ENCODE measurements at places on chromosomes 13 and 19.

DNA sequence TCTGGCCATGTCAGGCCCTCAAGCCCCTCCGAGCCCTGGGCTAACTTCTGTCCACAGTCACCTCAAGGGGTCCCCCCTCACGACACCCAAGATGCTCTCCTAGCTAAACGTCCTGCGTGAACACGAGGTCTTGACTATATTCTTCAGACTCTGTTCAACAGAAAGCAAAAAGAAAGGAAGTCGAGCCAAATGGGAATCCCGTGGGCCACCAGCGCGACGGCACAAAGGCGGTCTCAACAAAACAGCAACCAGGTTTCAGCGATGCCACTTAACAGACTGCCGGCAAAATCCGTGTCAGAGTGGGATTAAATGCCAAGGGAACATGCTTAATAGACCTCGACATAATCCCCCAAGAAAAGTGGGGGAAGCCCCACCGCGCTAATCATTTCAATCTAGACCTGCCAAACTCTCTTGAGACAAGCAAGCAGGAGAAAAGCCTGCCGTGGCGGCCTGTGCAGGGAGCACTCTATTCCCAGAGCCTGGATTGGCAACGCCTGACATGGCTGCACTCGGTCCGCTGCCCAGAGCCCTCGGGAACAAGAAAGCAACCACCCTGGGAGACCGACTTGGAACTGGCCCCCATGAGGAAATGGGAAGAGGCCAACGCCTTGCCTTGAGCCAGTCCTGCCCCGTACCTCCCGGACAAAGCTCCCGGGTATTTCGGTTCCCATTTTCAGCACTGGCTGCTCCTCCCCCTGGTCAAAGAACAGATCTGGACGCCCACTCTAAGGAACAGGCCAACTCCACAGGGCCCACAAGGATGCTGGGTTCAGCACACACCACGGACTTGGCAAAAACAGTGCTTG is 16.0 kb downstream of the ZC3H4 start:
- DNase-seq, result no peak

DNA sequence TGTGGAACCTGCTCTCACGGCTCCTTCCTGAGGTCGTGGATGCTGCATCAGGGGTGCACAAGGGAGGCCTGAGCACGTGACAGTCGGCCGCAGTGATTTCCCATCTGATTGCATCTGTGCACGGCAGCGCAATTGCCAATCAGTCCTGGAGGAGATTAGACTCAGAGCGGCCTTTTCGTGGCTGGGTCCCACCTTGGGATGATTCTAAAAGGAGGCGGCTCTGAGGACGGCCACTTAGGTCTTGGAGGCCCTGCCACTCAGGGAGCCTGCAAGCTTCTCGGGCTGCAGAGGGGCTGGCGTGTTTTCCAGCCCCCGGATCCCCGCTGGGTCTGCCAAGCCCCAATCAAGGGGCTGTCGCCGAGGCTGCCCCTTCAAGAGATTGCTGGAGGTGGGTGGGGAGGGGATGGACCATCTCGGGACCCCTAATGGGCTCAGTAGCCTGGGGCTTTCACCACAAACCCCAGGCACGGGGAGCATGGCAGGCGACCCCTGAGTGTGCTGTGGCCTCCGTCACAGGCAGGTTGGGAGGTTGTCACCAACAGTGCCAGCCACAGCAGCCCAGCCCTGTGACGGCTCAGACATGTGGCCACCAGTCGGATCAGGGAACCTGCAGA is 51.6 kb downstream of the SOX1 start:
- no peak for DNase-seq

DNA sequence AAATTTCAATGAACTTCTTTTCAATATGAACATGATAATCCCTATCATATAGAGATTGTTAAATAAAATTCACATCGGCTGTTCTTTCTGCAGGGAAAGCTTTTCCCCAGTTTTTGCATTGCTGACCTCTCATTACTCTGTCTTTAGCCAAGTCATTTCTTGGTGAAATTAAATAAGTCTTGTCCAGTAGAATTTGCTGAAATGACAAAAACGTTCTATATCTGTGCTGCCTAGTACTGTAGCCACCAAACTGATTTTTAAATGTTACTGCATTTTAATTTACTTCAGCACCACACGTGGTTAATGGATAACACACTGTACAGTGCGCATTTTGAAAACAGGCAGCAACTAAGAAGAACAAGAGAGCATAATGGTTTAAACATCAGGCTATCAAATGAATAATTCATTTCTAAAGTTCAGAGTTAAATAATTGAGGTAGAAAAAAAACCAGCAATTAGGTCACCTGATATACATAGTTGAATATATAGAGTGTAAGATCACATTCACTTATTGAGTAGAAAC is 178.9 kb downstream of the LIG4 start:
- DNase-seq, result no peak

DNA sequence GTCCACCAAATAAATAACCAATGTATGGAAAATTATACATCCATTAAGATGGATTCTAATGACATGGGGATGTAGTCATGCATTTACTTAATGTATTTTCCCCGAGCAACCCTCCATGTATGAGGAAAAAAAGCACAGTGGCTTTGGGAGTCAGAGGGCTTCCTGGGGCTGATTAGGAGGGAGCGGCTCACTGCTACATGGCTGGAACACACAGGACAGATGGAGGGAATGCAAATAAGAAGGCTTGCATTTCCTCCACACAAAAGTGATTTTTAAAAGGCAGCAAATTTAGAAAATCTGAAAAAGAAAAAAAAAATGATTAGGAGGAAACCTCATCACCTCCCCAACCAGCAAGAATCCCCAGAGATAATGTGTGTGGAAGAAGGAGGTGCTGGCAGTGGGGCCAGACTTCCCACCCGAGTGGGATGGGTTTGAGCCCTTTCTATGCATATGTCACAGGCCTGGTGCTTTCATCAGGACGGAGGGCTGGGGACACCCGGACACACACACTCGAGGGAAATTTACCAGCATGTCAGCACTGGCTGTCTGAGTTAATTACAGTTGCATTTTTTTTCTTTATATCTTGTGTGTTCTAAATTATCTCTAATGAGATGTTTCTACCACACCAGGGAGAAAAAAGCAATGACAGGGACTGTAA is 118.9 kb downstream of the USP12 start:
- DNase-seq, result no peak

GRCh38 chr19:19404879-19405860 is at the start of gene GATAD2A:
TSS of gene GATAD2A (plus strand) at chr19:19405675. CDS start at chr19:19465346, 59,671 bp downstream.
- DNase-seq, result peak; percentile 94

DNA sequence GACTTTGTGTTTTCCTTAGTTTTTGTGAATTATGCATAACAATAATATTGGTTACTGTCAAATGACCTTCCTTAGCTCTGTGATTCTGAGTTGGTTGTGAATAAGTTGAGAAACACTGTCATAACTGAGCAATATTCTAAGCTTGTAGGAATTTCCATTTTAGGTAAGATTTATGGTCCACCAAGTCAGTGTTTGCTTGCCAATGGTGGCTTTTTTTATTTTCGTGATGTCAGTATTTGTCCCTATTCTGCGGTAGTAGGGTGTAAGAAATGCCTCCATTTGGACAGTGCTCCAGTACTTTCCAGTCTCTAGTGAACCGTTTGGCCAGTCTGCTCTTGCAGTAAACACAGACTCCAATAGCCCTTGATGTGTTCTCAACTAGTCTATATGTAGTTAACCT is 94.7 kb downstream of the FRY start:
- DNase-seq, result no peak

- no peak for DNase-seq
Measured at GRCh38 chr19:54201980-54202379, 1.3 kb downstream of the RPS9 start.

DNA sequence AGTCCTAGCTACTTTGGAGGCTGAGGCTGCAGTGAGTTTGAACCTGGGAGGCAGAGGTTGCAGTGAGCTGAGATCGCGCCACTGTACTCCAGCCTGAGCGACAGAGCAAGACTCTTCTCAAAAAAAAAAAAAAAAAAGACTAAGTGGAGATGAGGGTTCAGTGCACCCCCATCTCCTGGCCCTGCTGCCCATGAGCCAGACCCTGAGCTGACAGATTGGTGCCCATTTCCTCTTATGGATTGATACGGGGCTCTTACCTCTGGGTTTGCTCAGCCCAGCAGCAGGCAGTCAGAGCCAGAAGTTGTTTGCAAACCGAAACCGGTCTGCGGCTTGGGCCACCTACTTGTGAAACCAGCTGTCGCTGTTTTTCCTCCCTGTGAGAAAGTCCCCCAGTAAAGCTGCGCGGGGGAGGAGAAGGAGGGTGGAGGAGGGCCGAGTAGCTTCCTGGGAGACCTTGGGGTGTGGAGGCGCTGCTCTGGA is 36.9 kb downstream of the ARRDC2 start:
- DNase-seq, result peak; percentile 95

GRCh38 chr13:97911311-97912138 is 42.0 kb upstream of the IPO5 start:
- DNase-seq, result peak; percentile 26

- DNase-seq, result no peak
Measured at GRCh38 chr19:56132316-56132822, 8.7 kb upstream of the ZNF444 start.

DNA sequence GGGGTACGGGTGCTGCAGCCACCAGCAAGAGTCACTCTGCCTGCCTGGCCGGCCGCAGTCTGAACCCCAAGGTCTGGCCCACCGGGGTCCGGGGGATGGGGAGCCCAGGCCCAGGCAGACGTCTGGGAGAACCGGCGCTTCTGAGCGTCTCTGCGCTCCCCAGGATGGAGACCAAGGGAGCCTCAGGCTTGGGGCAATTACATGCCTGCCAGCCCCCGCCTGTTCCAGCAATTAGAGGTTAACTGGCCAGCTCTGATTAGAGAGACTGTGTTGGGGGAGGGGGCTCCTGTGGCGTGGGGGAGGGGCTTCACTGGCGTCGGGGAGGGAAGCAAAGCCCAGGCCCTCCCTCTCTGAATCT is 11.9 kb downstream of the MEIS3 start:
- DNase-seq, result no peak

DNA sequence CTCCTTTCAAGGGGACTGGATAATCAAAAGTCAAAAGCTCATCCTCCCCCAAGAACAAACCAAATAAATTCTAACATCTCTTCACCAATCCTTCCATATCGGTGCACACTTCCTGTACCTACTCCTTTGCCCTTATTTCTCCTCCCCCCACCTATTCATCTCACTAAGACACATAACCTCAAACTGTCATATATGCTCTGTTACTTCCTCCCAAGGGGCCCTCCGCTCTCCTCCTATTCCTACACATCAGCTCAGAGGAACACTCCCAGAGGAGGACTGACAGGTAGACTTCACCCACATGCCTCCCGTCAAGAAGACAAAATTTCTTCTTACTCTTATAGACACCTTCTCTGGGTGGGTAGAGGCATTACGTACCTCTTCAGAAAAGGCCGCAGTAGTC is 48.1 kb downstream of the ZNF93 start:
- no peak for DNase-seq

GRCh38 chr19:16899566-16900075 is 10.8 kb downstream of the F2RL3 start:
- DNase-seq, result peak; percentile 30

GRCh38 chr13:41401366-41401765 is 56.0 kb upstream of the RGCC start:
- DNase-seq, result no peak

GRCh38 chr19:6062274-6062673 is 48.0 kb downstream of the RFX2 start:
- peak; percentile 35 for DNase-seq

DNA sequence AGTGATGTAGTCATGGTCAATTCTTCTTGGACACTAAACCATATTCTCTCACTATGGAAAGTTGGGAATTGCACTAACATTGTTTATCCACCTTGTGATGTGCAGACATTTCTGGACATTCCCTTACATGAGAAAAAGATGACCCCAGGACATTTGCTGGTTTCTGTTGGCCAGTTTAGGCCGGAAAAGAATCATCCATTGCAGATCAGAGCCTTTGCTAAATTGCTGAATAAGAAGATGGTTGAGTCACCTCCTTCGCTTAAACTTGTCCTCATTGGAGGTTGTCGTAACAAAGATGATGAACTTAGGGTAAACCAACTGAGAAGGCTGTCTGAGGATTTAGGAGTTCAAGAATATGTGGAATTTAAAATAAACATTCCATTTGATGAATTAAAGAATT is at the start of gene UTP14C:
Gene UTP14C (plus strand): TSS at position 211 of the 400 bp plus-strand sequence. CDS start 4,114 bp downstream, outside the sequence.
- DNase-seq, result no peak

- DNase-seq, result no peak
Measured at GRCh38 chr13:110867380-110867779, 47.5 kb downstream of the ANKRD10 start.

GRCh38 chr19:18500376-18500775 is 21.5 kb downstream of the ELL start:
- no peak for DNase-seq

GRCh38 chr13:79423801-79424642 is 18.0 kb upstream of the RBM26 start:
- peak; percentile 53 for DNase-seq

GRCh38 chr13:48976576-48977285 is 1.0 kb downstream of the FNDC3A start:
- no peak for DNase-seq

- DNase-seq, result no peak
Measured at GRCh38 chr13:101817898-101818297, 365.4 kb downstream of the ITGBL1 start.

DNA sequence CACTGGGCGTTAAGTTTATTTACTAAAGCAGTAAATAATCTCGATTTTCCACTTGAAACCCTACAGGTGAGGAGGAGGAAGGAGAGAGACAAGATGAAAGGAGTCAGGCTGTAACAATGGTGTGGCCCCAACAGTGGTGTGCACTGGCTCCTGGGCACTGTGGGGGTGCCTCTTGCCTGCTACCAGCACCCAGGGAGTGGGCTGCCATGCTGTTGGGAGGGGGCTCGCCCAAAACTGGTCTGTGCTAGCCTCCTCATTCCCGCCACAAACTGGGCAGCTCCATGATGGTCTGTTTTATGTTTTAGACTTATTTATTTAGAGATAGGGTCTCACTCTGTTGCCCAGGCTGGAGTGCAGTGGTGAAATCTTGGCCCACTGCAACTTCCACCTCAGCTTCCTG is 49.8 kb upstream of the SLC7A9 start:
- DNase-seq, result no peak

DNA sequence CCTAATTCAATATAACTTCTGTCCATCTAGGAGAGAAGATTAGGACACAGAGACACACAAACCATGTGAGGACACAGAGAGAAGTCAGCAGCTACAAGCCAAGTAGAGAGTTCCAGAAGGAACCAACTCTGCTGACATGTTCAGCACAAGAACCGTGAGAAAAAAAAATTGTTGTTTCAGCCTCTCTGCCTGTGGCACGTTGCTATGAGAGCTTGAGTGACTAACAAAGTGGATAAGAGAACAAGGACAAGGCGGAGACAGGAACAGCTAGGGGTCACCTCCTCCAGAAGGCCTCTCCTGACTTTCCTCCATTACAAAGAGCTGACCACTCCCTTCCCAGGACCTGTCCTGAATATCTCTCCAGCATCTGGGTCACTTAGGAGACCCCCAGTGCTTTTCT is 5.6 kb upstream of the SIGLEC12 start:
- DNase-seq, result no peak
